Stimulated activated CD8-positive, alpha-beta memory T cell treated with anti-CD3 and anti-CD28 coated beads, Interleukin-7, amount 100 ng/mL, for 1 hour (primary cell): ENCODE measurements at places on chromosomes 6 and 20.

- no peak for DNase-seq
These were observed 34.3 kb upstream of the COL9A1 start for GRCh38 chr6:70336996-70337742.

GRCh38 chr20:8457978-8458377, 325.9 kb downstream of the PLCB1 start:
- no peak for DNase-seq

GRCh38 chr6:157187182-157188083, 135.9 kb downstream of the TMEM242 start:
- no peak for DNase-seq

- DNase-seq: no peak
These were observed 1198.4 kb upstream of the CITED2 start for GRCh38 chr6:140572867-140573266.

- DNase-seq: no peak
These were observed 109.9 kb upstream of the BMP5 start for GRCh38 chr6:55985309-55985708.

DNA sequence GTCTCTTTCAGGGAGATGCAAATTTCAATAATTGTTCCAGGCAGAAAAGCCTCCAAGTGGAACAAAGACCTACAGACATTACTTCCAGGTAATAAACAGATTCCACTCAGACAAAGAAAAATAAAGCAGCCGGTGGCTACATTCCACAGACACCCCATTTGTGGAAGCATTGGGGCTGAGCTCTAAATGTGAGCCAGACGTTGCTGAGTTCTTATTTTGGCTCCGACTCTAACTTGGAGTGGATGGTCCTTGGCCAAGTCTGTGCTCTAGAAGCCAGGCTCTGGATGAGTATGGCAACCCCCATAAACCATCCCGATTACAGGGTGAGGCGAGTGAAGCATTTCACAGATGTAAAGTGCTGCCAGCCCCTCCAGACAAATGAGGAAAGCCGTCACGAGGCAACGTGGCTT, 6.6 kb downstream of the TRAM2 start:
- no peak for DNase-seq

GRCh38 chr6:165804331-165805066, 141.5 kb upstream of the PDE10A start:
- no peak for DNase-seq

DNA sequence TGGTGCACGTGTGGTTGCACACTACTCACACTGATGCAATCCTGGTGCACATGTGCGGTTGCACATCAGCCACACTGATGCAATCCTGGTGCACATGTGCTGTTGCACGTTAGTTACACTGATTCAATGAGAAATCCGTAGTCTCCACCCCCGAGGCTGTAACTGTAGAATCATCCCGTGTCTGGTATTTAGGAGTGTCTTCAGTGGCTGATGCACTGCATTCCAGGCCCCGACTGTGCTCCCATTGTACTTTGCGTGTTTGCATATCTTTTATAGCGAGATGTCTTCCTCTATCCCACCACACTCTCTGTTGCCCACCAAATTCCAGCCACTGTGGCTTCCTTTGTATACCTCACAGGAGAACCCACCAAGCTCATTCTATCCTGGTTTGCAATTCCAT, 87.8 kb upstream of the MTHFD1L start:
- no peak for DNase-seq

DNA sequence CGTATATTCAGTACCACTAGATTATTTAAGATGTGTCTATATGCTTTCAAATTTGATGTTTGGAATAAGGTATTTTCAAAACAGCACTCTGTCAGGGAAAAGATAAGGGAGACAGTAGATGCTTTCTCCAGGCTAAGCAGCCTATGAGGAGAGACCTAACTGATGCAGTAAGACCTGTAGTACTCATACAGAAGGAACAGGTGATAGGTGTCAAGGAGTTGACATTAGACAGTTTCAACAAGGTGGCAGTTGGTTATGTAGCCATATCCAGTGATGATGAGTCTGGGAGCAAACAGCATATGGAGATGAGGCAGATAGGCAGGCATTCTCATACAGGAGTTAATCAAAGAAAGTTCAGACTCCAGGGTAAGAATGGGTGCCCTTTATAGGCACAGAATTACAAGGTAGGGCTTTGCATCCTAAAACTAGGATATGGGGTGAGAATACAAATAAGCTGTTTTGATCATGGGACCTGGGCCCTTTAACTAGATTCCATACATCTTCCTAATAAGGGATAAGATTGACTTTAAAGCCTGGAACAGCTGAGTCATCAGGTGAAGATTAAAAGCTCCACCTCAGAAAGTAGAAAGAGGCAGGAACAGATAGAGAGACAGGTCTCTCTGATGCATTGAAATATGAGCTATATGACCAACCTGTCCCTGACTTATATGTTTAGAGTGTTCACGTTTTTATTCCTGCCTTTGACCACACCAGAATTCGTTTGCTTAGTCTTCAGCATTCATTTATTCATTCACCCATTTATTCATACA, 7.9 kb downstream of the RSPH4A start:
- no peak for DNase-seq
